GM18507 (cell line): ENCODE measurements at places on chromosomes 1 and 21.

GRCh38 chr21:16492356-16492755, 762.6 kb downstream of the USP25 start:
- DNase-seq: no peak

GRCh38 chr1:89022167-89022959, at the start of gene GBP3:
GBP3 (minus strand) TSS chr1:89022866; CDS start chr1:89020721, 2,145 bp downstream.
- no peak for DNase-seq

GRCh38 chr1:20223106-20223505, 36.8 kb upstream of the PLA2G2C start:
- DNase-seq: no peak

- DNase-seq: no peak
Measured at GRCh38 chr21:41605178-41605933, 97.4 kb upstream of the TMPRSS2 start.

GRCh38 chr1:22142315-22143064, 407 bp downstream of the WNT4 start:
- no peak for DNase-seq

- peak; percentile 14 for DNase-seq
Measured at GRCh38 chr1:230067419-230067870, 407 bp downstream of the GALNT2 start.

GRCh38 chr1:156338180-156338976, at the start of the genes CCT3 and TSACC:
CCT3 (minus strand) TSS chr1:156338292; CDS start chr1:156338184, 108 bp downstream.
TSACC (plus strand) TSS chr1:156338526; CDS start chr1:156339758, 1,232 bp downstream.
- peak; percentile 94 for DNase-seq

DNA sequence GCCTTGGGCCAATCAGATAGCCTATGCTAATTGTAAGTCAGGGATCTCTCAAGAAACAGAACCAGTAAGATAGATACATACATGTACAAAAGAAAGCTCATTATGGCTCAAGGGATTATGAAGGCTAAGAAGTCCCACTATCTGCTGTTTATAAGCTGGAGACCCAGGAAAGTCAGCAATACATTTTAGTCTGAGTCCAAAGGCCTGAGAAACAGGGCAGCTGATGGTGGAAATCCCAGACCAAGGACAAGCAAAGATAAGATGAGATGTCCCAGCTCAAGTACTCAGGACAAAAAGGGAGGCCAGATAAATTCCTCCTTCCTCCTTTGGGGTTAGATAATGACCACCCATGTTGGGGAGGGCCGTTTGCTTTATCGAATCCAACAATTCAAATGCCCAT, 269.9 kb downstream of the AJAP1 start:
- DNase-seq: no peak

DNA sequence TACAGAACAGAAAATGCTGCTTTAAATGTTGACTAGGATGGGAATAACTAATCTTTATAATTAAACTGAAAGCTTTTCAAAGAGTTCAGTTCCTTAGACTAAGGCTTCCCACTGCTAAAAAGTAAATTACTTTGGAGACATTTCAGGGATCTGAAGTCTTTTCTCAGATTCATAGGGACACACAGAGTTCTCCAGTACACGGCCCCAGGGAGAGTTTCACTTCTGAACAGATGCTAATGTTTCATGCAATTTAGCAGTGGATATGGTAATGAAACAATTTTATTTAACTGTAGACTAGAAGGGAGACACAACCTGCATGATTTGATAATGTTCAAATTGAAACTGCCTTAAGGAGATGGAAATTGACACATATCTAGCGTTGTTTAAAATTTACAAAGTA, 1282.6 kb downstream of the NCAM2 start:
- DNase-seq: no peak
